Sigmoid colon (tissue), 7 donors: ENCODE measurements at places on chromosomes 5 and 9. TPM values are rescaled to one million over a fixed set of nuclear protein-coding genes. Genes with fewer than 3 reads are reported as not detected.

The ADRB2 gene
- 2.0 TPM for total RNA-seq

The ENTPD8 gene
- 0.71 TPM for total RNA-seq

The PTAR1 gene
- total RNA-seq = 39.5 TPM

The TMEM171 gene
- not detected for total RNA-seq

The NKD2 gene
- total RNA-seq = 0.71 TPM

The SURF6 gene
- 13.9 TPM for total RNA-seq

The GARNL3 gene
- total RNA-seq = 10.2 TPM

The TXNDC8 gene
- total RNA-seq = not detected

The HACD4 gene
- 14.7 TPM for total RNA-seq

The SHOC1 gene
- total RNA-seq = not detected

The CERT1 gene
- total RNA-seq = 18.6 TPM

The RUFY1 gene
- 29.8 TPM for total RNA-seq

The SPATA31D4 gene
- not detected for total RNA-seq

The FAXDC2 gene
- total RNA-seq = 96.1 TPM

The OR1L8 gene
- 0.33 TPM for total RNA-seq

The FEM1C gene
- total RNA-seq = 26.6 TPM

The GDA gene
- total RNA-seq = 0.27 TPM

The MVB12B gene
- total RNA-seq = 13.9 TPM

The LRRC19 gene
- total RNA-seq = 0.83 TPM

The GLRA1 gene
- total RNA-seq = not detected

The NTNG2 gene
- total RNA-seq = 6.0 TPM

The GFI1B gene
- 0.28 TPM for total RNA-seq

The GRM6 gene
- not detected for total RNA-seq

The SLC22A5 gene
- total RNA-seq = 3.6 TPM

The BARHL1 gene
- total RNA-seq = not detected

The PCDHA1 gene
- total RNA-seq = not detected

The OR1J2 gene
- total RNA-seq = not detected

The CBY3 gene
- 0.66 TPM for total RNA-seq

The ZNF462 gene
- total RNA-seq = 33.8 TPM

The TYRP1 gene
- total RNA-seq = 0.16 TPM

The WDR38 gene
- total RNA-seq = not detected

The DRD1 gene
- total RNA-seq = not detected

The AGXT2 gene
- total RNA-seq = not detected

The IL3 gene
- total RNA-seq = not detected

The SHISAL2B gene
- not detected for total RNA-seq

The CKMT2 gene
- total RNA-seq = 4.6 TPM

The PDLIM4 gene
- total RNA-seq = 63.1 TPM

The FOXD4L5 gene
- total RNA-seq = not detected

The PCDHGC3 gene
- total RNA-seq = 42.1 TPM

The EIF4E1B gene
- total RNA-seq = not detected

The SPOCK1 gene
- 89.5 TPM for total RNA-seq

The CAMK4 gene
- 2.3 TPM for total RNA-seq

The SLC6A7 gene
- not detected for total RNA-seq

The TEK gene
- total RNA-seq = 8.9 TPM

The PDE6A gene
- total RNA-seq = not detected

The PTPDC1 gene
- 14.7 TPM for total RNA-seq

The ZFP37 gene
- total RNA-seq = 2.9 TPM

The CSF2 gene
- total RNA-seq = not detected

The DIPK1B gene
- 9.6 TPM for total RNA-seq

The DIRAS2 gene
- 1.1 TPM for total RNA-seq

The PCDHA7 gene
- 0.14 TPM for total RNA-seq

The PCDHGB1 gene
- total RNA-seq = 5.0 TPM

The TRAF1 gene
- total RNA-seq = 5.3 TPM

The MZB1 gene
- 2.2 TPM for total RNA-seq

The ADGRV1 gene
- 0.83 TPM for total RNA-seq
